A172 (cell line): ENCODE measurements at places on chromosomes 2 and 18. TPM values are rescaled to one million over a fixed set of nuclear protein-coding genes. Genes with fewer than 3 reads are reported as not detected.
A peak's percentile ranks its signal among the peaks of the same experiment; 100 is the strongest.

Gene MLPH
- total RNA-seq: 12.9 and 17.7 TPM in 2 replicates

GRCh38 chr18:62338446-62339105, 13.5 kb downstream of the TNFRSF11A start:
- DNase-seq: no peak

Gene CXCR1
- not detected in 2 replicates for total RNA-seq

DNA sequence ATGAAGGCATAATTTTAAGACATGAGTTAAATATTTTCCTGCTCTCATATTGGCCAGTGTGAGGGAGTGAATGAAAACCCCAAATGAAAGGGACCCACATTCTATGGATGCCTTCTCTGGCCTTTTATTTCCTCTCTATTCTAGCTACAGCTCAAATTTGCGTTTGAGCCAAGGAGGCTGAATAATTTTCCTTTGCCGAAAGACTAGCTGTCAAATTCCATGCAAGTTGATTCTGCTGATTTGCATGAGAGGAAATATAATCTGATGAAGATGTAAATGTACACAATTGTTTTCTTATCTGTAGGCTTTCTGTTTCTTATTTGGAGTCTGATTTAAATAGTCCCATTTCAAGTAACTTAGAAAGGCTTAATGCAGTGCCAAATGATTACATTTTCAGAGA, 438.4 kb upstream of the SPRED2 start:
- DNase-seq: no peak

DNA sequence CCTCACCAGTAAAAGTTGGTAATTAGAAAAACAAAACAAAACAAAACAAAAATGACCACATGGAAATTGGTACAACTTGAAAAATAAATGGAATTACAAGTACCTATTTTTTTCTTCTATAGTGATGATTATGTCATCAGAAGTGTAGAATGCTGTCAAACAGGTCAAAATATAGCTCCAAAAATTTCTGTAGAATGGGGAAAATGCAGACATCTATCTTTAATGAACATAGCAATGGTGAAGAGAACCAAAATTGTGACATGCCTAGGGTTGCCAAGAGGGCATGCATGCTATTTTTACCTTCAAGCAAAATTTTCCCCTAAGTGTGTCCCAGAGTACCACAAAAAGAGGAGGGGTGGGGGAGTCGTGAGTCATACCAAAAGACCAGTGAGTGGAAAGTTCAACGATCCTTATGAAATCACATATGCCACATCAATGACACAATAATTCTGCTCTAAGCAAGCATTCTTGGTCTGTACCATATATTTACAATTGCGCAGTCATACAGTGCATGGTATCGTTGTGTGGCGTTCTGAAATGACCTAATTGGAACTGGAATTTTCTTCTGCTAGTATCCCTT, 1436.4 kb downstream of the SUCLG1 start:
- no peak for DNase-seq

DNA sequence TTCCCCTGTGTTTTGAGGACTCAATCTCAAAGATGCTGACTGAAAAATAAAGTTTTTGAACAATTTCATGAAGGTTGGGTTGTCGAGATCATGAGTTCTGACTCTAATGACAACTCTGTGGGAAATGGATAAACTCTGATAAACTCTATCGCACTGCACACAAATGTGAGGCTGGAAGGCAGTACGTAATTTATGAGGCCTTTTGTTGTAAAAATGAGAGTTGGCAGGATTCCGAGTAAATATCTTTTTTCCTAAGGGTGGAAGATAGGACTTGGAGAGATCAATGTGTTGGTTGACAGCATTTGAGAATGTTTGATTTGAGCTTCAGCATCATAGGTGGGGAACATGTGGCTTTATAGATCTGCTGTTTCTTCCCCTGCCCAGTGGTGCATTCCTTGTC, 90.4 kb downstream of the SPTBN1 start:
- DNase-seq: no peak

Gene SERPINB3
- not detected in 2 replicates for total RNA-seq

Gene SERPINE2
- total RNA-seq: 266 and 429 TPM in 2 replicates

GRCh38 chr2:228681426-228681825, 499.9 kb upstream of the SPHKAP start:
- peak; percentile 67 for DNase-seq

Gene NMUR1
- not detected in 2 replicates for total RNA-seq

DNA sequence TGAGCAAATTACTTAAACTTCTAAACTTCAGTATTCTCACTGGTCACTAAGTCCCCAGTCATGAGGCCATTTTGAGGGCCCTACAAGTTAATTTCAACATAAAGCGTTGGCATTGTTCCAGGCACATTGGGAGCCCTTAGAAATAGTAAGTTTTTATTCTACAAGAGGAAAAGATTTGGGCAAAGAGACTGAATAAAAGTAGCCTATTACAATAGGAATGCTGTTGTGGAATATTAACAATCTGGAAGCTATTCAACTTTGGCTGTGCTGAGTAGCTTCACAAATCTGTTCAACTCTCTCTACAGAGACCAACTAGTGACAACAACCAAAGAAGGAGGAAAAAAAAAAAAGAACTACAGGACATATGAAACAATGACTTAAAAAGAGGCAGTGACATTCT, 1287.5 kb upstream of the NXPH2 start:
- no peak for DNase-seq

DNA sequence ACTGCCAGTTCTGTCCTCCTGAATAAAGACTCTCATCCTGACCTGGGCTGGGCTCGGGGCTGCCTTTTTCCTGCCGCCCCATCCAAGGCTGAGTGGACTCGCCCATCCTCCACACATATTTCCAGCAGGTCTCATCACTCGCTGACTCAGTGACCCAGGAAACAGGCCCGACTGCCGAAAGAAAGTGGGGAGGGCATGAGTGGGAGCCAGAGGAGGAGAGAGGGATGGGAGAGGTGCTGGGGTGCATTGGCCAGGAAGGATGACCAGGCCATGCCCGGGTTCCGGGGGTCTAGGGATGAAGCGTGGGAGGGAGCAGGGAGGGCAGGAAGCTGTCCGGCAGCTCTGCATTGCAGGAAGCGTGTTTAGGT, 66.7 kb downstream of the TWIST2 start:
- DNase-seq: peak; percentile 52

DNA sequence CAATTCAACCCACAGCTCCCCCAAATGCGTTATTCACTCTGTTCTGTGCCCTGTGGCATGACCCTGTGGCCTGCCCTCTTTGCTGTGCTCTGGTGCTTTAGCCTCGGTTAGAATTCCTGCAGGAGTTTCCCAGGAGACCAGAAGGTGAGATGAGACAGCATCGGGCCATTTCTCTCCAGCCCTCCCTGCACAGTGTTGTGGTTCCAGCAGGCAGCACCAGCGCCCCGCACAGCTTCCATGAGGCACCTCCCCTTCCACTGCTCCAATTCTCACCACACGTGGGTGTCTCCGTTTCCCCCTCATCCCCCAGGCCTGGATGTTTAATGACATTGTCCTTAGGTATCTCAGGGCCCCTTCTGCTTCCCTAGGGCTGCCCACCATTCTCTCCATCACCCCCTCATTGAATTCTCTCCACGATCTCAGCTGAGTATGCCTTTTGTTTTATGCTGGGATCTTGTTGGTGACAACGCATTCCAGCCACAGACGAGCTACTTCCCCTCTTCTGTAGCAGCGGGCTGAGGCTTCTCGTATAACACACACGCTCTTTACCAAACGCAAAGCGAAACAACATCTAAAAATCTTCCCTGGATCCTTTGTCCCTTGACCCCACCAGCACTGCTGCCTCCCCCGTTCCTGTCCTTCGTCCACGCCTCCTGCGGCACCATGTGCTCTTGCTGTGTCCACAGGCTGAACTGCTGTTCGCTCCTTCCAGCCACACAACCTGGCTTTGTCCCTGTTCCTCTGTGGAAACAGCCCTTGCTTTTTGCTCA, 35.1 kb downstream of the ACKR3 start:
- DNase-seq: no peak

DNA sequence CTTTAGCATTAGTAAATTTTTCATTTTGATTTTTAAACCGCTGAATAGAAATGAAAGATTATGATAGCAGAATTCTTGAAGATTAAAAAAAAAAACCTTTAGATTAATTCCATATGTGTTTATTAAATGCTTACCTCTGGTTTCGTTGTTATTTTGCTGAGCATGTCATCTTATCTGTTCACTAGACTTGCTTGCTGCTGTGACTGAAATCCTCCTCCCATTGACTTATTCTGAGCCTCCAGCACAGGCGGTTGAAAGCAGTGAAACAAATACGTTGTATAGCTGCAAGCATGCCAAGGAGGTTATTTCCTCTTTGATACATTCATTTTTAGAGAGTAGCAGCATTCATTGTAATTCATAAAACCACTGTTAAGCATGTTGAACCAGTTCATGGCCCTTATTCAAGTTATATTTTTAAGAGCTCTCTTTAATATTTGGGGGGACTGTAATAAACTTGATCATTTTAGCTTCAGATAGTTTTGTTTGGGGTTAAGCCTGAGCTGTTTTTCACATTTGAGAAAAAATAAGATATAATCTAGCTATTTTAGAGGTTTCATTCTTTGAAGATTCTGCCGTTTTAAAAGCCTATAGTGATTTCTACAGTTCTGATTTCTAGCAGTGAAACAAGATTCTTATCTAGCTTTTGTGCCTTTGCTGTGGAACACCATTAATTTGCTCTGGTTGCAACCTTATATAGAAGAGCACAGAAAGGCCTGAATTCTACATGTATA, at the start of gene HTR2B:
TSS of gene HTR2B (minus strand) at position 205 of the 731 bp plus-strand sequence. CDS start 1,278 bp downstream, outside the sequence.
- no peak for DNase-seq

GRCh38 chr2:151760139-151760650, 25.9 kb upstream of the NEB start:
- peak; percentile 12 for DNase-seq

Gene LONRF2
- total RNA-seq: 5.0 and 6.0 TPM in 2 replicates

DNA sequence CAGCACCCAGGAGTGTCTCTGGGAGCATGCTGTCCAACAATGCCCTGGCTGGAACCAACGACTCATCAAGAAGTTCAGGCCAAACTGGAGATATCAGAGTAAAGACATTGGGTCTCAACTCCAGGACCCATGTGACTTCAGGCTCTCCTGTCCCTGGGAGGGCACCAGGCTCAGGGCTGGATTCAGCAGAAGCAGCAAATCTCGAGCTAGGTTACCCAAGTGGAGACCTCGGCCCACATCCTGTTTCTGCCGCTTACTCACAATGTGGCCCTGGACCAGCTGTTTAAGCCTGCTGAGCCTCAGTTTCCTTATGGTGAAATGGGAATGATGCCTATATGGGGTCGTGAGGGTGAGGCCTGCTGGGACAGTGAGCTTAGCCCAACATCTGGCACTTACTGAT, 9.3 kb upstream of the OTOF start:
- peak; percentile 19 for DNase-seq

Gene CYP27C1
- 1.1 and 3.0 TPM in 2 replicates for total RNA-seq

Gene GAD1
- 9.9 and 15.2 TPM in 2 replicates for total RNA-seq

- DNase-seq: peak; percentile 32
Observed at GRCh38 chr2:94956797-94957391, 68.6 kb upstream of the MAL start.

- no peak for DNase-seq
Observed at GRCh38 chr2:23169896-23170295, 215.1 kb upstream of the KLHL29 start.

GRCh38 chr18:63527251-63527650, 14.9 kb upstream of the SERPINB12 start:
- DNase-seq: no peak

- DNase-seq: no peak
Observed at GRCh38 chr2:176935543-176936102, 277.0 kb upstream of the HNRNPA3 start.

DNA sequence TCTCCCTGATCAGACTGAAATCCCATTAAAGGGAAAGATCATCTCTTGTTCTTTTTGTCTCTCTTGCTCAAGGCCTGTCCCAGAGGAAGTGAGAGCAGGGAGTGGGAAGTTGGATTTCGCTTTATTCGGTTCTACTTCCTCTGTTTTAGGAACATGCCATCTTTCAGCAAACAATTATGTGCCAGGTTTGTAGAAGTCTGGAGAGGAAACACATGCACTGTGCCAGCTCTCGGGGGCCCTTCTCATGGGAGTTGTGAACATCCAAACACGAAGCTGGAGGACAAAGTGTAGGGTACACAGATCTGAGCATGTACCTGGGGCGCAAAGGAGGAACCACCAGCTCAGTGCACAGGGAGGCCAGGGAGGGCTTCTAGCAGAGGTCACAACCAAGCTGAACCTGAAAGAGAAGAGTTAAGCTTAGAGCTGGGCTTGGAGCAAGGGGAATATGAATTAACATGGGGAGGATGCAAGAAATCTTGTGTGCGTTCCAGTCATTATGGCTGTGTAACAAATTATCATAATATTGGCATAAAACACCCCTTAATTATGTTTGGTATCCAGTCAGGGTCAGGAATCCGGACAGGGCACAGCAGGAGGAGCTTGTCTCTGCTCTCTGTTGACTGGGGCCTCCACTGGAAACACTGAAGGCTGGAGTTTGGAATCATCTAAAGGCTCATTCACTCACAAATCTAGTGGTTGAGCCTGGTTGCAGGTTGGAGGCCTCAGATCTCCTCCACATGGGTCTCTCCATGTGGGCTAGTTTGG, 128.6 kb downstream of the ZFP36L2 start:
- DNase-seq: no peak

GRCh38 chr2:64945973-64946768, 43.0 kb upstream of the SLC1A4 start:
- peak; percentile 45 for DNase-seq

- no peak for DNase-seq
Observed at GRCh38 chr2:11617984-11618707, 51.8 kb downstream of the NTSR2 start.

GRCh38 chr2:54529935-54530334, 73.8 kb downstream of the SPTBN1 start:
- no peak for DNase-seq

DNA sequence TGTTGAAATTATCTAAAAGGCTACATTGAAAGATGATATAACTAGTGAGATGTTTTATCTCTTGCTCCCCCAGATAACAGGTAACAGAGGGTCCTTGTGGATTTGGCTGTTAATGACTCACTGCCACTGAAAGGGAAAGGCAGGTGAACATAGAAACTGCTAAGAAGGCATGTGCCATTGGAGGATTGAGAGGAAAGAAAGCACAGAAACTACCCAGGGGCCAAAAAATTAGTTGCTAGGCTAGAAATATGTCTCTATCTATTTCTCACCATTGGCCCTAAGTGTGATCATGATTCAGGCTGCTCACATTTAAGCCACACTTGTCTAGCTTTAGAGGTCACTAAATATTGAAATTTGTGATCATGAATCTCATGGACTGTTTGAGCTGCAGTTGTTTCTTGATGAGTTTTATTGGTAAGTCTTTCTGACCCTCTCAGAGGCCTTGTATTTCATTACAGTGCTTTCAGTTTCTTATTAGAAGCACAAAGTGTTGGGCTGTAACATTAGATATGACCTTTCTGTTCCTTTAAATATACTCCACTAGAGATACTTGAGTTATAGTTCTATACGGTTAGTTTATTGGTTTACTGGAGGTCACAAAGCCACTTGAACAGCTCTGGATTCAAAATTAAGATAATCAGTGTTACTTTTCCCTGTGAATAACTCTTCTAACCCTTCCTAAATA, 26.2 kb downstream of the NAB1 start:
- DNase-seq: no peak

GRCh38 chr2:28239207-28239606, 153.5 kb upstream of the FOSL2 start:
- DNase-seq: no peak

GRCh38 chr2:10820562-10820961, 8.0 kb upstream of the PDIA6 start:
- DNase-seq: no peak

DNA sequence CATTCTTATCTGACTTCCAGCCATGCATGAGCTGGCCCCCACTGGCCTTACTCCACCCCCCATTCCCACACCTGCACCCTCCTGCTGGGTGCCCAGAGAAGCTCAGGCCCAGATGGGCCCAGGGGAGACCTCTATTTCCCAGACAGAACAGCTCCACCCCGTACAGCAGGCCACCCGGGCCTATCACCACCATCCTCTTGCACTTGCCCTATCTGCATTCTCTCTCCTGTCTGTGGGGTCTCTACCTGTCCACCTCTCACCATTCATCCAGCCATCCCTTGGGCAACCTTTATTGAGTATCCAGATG, 25.3 kb upstream of the TNS1 start:
- DNase-seq: no peak
